ENCODE measurements at places on chromosomes 1 and 21.

GRCh38 chr1:205258719-205259118, 31.0 kb downstream of the TMCC2 start:
- no peak for DNase-seq

DNA sequence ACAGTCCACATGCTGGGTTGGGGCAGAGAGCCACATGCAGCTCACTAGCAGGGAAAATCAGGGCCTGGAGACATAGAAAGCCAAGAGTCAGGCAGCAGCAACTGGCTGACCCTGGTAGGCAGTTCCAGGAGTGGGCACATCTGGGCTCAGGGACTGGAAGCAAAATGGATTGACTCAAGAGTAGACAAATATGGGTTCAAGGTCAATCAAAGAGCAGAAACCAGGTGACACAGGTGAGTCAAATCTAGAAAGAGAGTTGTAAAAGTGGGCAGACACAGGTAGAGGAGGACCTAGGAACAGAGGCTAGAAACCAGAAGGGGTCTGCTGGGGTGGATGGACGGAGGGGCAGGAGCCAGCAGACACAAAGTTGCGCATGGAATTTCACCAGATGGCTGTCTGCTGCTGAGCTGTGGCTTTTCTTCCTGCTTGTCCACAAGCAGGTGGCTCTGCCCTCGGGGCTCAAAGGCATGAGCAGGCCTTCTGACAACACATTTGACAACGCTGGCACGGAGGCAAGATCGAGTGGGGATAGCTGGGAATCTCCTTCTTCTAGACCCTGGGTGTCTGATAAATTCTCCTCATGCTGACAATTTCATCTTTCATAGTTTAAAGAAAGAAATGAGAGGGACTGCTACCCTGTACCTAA, 40.8 kb upstream of the IGSF3 start:
- DNase-seq = no peak

GRCh38 chr1:67359592-67359991, 51.9 kb downstream of the IL12RB2 start:
- no peak for DNase-seq

GRCh38 chr1:70071601-70072000, 133.8 kb downstream of the LRRC40 start:
- peak; percentile 71 for DNase-seq

All from muscle of leg (tissue), 16 donors.